ENCODE measurements at places on chromosomes 2 and 18. TPM values are rescaled to one million over a fixed set of nuclear protein-coding genes. Genes with fewer than 3 reads are reported as not detected.

GRCh38 chr2:131105950-131106801 lies 1.0 kb downstream of the PLEKHB2 start:
- peak; percentile 26 for DNase-seq

DNA sequence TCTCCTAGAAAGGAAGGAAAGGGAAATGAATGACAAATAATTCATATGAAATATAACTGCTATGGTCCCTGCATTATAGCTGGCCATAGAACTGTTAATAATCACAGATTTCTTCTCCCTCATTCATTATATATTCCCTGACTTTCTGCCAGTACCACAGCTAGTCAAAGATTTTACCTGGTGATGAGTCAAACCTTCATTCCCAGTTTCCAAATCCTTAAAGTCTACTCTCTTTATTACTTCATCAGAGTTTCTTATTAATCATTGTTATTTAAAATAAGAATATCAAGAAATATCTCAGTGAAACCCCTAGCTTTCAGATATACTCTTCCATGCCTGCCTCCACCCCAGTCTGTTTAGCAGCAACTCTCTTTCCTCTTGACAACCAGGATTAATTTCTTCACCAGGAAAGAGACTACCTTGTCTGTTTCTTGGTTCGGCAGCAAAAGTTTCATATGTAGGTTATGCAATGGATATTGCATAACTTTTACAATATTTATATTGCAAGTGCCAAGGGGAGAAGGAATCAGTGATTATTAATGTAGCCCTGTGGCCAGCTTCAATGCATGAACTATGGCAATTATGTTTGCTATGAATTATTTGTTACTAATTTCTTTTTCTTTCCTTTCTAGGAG lies 533.8 kb downstream of the FBXO15 start:
- no peak for DNase-seq

GRCh38 chr2:48781366-48781765 lies 25.8 kb upstream of the LHCGR start:
- DNase-seq = no peak

- DNase-seq = no peak
These were observed 27.0 kb upstream of the LPIN1 start for GRCh38 chr2:11719230-11719977.

DNA sequence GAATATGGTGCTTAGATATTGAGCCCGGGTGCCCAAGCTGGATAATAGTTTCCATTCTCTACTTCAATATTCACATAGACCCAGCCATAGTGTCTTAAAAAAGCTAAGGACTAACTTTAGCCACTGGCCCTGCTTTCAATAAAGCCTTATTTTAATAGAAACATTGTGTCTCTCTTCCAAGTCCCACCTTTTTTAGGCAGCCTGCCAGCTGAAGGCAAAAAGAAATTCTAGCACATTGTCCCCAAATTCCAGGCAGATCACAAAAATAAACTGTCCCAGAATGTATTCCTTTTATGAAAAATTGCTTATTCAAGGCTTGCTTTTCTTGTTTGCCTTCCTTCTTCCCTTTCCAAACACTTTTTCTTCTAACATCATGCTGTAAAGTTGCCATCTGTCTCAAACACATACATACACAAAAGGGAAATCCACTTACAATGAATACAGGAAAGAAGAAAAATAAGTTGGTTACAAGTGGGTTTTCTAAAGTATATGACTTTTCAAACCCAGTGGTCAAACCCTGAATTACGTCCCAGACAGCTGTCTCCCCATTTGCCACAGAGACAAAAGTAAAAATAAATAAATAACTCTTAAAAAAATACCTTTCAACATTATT lies 778.5 kb downstream of the BCL11A start:
- no peak for DNase-seq

DNA sequence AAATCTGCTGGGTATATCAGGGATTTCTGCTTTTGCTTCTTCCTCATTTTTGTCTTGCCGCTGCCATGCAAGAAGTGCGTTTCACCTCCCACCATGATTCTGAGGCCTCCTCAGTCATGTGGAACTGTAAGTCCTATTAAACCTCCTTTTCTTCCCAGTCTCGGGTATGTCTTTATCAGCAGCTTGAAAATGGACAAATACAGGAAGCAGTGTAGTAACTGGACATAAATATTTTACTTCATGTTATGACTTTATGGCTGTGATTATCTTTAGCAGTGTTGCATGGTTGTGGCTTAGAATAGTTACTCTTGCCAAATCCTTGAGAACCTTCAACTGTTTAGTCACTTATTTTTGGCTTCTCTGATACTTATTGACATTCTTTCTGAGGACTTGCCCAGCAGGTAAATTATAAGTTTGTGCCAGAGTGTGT lies 66.2 kb upstream of the DLX2 start:
- DNase-seq = no peak

DNA sequence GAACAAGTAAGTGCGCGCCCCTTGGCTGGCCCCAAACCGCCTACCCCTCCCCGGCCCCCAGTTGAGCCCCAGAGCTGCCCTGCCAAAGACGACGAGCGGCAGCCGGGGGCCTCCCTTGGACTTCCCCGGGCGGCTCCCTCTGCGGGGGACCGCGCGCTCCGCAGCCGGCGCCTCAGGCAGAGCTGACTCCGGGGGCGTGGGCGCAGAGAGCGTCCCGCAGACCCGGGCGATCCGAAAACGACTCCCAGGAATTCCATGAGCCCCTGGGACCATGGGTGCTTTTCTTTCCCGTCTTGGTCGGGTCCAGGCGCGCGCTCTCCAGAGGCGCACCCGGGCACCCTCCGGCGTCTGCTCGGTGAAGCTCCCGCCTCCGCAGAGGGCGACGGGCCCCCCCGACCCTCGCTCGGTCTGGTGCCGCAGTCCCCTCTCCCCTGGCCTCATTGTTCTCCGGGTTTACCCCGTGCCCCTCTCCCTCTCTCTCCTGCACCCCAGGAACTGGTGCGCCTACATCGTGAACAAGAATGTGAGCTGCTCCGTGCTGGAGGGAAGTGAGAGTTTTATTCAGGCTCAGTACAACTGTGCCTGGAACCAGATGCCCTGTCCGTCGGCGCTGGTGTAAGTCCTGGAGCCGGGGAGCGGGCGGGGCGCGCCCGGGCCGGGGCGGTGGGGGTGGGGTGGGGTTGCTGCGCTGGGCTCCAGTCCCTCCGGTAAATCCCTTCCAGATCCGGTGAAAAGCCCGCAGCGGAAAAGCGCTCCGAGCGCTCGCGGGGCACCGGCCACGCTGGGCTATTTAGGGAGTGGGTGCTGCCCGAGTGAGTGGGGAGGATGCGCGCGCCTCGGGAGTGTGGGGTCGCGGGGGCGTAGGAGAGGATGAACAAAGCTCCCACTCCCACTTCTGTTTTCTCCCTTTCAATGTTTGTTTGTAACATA lies 776 bp downstream of the EMILIN2 start:
- DNase-seq = peak; percentile 26

DNA sequence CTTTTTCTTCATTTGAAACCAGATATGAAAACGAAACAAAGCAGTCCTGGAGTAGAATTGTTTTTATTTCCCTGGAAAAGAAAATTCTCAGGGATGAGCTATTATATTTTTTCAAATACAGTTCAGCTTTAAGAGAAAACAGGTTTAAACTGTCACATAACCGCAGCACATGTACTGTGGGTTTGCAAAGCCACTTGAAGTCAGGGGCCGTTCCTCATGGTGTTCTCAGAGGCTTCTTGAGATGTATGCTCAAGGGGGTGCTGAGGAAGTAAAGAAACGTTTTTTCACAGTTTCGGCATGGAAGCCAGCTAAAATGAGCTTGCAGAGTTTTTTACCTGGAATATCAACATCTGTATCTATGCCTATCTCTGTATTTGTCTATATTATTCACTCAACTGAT lies 225.3 kb downstream of the MC4R start:
- DNase-seq = no peak

GRCh38 chr2:234438305-234438977 lies 58.4 kb downstream of the ARL4C start:
- DNase-seq = no peak

DNA sequence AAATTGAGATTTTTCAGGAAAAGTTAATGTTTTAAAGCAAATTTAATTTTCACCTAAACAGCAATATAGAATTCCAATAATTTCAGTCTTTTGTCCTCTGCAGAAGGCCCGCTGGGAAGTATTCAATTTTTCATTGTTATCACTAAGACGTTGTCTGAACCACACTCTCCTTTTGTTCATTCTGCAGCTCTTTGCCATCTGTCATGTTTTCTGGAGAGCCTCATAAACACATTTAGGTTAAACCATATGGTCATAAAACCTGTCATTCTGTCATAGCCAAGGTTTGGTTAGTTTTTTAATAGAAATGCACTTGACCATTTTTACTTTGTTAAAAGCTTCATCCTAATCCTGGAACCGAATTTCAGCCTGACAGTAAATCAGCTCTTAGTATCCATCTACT lies 54.0 kb upstream of the PGAP1 start:
- no peak for DNase-seq

DNA sequence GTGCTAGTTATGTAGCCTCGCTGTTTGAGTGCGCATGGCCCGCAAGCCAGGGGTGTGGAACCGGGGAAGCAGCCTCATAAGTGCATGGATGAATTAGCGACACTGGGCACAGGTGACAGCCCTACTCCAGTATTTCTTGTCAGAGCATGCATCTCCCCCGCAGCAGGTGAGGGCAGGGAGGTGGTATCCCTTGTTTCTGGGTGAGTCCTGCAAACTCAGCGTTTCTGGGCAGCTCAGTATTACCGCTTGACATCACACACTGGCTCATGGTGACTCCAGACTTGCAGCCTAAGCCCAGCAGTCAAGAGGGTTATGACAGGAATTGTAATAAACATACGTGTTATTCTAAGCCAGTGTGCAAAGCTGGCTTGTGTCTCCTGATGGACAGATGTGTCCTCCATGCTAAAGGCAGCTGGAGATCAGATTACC lies 2.5 kb downstream of the CABLES1 start:
- DNase-seq = no peak

DNA sequence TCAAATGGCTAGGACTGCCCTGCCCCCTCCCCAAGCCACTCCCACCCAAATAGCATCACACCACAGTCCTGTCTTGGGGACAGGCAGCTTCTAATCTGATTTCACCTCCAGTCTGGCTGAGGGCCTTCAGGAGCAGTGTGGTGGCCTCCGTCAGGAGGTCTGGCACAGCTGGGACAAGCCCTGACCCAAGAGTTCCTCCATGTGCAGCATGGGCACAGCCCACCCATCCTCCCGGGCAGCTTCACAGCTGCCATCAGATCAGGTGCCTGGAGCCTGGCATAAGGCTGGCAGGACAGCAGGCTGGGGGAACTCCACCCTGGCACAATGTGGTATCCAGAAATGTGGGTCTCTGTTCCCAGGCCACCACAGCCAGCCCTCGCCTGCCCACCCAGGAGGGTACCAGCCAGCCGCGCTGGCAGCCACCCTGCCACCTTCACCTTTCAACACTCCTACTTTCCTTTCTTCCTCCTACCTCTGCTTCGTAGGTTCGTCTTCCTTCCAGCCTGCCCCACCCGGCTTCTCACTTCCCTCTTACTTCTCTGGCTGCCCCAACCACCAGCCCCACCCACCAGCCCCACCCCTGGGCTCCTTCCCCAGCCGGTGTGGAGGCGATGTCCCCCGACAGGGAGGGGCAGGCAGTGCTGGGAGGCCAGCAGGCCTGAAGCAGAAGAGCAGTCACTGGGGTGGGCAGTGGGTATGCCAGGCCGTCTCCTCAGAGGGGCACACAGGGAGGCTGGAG lies at the start of gene CAPG:
Gene CAPG (minus strand): TSS at position 522 of the 739 bp plus-strand sequence. CDS start 8,221 bp downstream, outside the sequence.
- DNase-seq = peak; percentile 59

- DNase-seq = no peak
These were observed 99.9 kb downstream of the DYM start for GRCh38 chr18:49360582-49360981.

- DNase-seq = no peak
These were observed 339.8 kb upstream of the CDH7 start for GRCh38 chr18:65411061-65411460.

DNA sequence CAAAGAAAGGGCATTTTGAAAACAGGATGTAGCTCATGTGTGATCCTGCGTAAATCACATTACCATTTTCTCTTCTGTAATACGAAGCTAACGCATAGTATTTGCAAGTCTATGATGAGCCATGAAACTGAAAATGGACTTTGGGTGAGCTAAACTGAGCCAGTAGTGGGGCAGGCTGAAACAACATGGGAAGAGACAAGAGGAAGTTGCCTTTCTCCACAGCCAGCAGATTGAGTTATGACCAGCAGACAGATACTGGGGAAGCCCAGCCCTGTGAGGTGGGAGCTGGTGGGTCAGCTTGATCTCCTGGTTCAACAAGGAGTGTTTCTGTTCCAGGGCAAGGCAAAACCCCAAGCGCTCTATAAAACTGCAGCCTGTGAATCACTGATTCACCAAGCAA lies 11.8 kb downstream of the CYRIA start:
- DNase-seq = no peak

DNA sequence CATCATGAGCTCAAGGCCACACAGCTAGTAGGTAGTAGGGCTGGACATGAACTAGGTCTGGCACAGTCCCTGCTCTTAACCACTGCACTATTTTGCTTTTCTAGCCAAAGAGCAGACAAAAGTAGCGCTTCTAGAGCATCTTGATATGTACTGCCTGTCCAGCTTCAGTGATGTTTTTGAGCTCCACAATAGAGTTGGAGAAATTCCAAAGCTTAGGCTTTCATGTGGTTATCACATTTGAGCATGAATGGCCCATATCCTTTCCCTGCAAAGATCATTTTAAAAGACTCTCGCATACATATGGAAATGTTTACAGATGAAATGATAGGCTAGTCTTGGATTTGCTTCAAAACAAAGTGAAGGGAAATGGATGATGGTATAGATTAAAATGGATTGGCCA lies 128.7 kb downstream of the MAP3K20 start:
- no peak for DNase-seq

- DNase-seq = no peak
These were observed 169.1 kb downstream of the ATAD2B start for GRCh38 chr2:23757686-23758433.

GRCh38 chr2:223762853-223763252 lies 74.5 kb downstream of the AP1S3 start:
- DNase-seq = no peak

DNA sequence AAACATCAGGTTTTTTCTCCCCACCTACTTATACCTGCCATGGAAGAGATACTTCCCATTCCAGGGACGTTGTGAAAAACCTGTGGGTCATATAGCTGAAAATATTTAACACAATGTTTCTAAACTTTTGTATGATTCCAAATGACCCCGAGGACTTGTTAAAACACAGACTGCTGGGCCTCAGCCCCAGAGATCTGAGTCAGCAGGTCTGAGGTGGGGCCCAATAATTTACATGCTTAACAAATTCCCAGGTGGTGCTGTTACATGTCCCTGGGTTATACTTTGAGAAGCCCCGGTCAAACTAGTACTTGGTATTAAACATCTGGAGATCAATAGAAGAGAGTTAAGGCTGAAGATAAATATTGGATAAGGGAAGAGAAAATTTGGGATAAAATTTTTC lies 71.4 kb upstream of the FRZB start:
- no peak for DNase-seq

GRCh38 chr2:43311276-43311675 lies 84.9 kb upstream of the ZFP36L2 start:
- no peak for DNase-seq

- peak; percentile 58 for DNase-seq
These were observed 52.8 kb downstream of the IKZF2 start for GRCh38 chr2:213098612-213099011.

- no peak for DNase-seq
These were observed 127.7 kb downstream of the RNF152 start for GRCh38 chr18:61765097-61765496.

GRCh38 chr2:115483666-115484065 lies 1041.2 kb downstream of the DPP10 start:
- DNase-seq = no peak

- DNase-seq = no peak
These were observed 192.9 kb downstream of the INHBB start for GRCh38 chr2:120538691-120539423.

FBLN7 gene
- polyA plus RNA-seq = 0.44 TPM

CYP26B1 gene
- polyA plus RNA-seq = 0.76 TPM

TMEM178A gene
- 3.1 TPM for polyA plus RNA-seq

SPEG gene
- polyA plus RNA-seq = 92.2 TPM

SERPINB11 gene
- polyA plus RNA-seq = not detected

GAL3ST2 gene
- polyA plus RNA-seq = not detected

RAMP1 gene
- polyA plus RNA-seq = 164 TPM

Data from heart left ventricle (tissue), 16 donors.